NCI-H2227 treated with DMSO at 0.1 percent for 48 hours (cell line): ENCODE measurements at places on chromosomes 6 and 20.

DNA sequence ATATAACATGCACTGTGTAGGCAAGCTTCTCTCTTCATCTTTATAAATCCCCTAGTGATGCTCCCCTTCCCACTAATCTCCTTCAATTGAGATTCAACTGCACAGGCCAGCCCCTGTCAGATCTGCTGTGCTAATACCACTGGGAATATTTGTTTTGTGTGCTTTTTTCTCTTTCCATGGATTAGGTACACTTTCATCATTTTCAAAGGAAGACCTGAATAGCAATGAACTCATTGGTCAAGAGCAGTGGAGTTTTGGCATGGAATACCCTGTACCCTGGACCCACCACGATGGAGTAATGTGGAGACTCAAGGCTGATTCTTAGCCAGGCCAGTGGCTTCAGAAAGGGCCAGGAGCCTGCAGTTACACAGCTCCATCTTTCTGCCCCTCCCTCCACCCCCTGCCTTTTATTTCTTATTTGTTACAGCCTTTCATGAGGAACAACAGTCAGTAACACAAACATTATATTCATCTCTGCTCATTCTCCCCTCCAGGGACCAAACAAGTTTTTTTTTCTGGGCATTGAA, 75.4 kb upstream of the KCNG1 start:
- DNase-seq: no peak

- no peak for DNase-seq
Measured at GRCh38 chr6:62971976-62972658, 239.2 kb upstream of the FKBP1C start.

DNA sequence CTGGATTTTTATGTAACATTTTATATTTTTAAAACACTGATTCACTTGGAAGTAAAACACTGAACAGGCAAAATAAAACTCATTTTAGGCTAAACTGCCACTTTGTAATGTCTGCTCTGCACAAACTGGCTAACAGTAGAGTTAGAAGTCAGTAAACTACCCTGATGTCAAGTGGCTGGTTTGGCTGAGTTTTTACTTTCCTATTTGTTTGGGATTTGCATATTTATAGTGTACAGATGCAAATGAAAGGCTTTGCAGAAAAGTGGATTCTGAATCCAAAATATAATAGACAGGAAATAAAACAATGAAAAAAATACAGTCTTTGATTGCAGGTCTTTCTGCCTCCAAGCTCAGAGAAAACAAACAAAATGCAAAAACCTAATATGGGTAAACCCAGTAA, 213.1 kb downstream of the CDH26 start:
- DNase-seq: no peak

GRCh38 chr20:31430568-31431115, 9.8 kb upstream of the DEFB123 start:
- no peak for DNase-seq

GRCh38 chr6:148736774-148737412, 9.9 kb upstream of the UST start:
- DNase-seq: no peak

GRCh38 chr6:157912326-157912725, 69.3 kb upstream of the SYNJ2 start:
- DNase-seq: no peak

DNA sequence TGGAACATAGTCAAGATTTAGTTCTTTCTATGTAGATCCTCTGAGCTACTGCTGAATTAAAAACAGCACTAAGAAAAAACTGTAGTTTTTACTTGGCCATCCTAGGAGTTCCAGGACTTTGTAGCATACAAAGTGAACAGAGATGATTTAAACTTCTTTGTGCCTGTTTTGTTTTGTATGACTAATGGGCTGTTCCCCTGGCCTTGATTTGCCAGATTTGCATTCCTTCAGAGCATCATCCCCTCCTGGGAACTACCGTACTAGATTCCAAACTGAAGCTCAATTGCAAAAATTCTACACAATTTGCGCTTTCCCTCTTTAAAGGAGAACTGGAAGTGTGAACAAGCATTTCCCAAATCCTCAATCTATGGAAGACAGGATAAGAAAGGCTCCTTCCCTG, 23.1 kb downstream of the ACOT13 start:
- DNase-seq: no peak

DNA sequence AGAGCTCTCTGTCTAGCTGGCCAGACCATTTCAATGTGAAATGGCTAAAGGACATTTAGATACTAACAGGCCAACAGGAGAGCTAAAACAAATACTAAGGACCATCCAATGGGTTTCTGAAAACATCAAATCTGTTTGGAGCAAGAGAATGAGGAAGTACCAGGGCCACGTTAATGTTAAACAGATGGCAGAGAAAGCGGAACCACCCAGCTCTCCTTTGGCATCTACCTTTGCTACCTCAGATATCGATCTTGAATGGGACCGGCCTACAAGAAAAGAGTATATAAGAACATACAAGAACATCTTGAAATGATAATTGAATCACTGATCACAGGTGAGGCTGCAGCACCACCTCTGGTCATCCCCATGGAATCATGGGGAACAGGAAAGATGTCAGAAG, 31.8 kb downstream of the KCNK5 start:
- no peak for DNase-seq

- DNase-seq: no peak
Measured at GRCh38 chr6:110509617-110510241, 33.3 kb upstream of the SLC22A16 start.

DNA sequence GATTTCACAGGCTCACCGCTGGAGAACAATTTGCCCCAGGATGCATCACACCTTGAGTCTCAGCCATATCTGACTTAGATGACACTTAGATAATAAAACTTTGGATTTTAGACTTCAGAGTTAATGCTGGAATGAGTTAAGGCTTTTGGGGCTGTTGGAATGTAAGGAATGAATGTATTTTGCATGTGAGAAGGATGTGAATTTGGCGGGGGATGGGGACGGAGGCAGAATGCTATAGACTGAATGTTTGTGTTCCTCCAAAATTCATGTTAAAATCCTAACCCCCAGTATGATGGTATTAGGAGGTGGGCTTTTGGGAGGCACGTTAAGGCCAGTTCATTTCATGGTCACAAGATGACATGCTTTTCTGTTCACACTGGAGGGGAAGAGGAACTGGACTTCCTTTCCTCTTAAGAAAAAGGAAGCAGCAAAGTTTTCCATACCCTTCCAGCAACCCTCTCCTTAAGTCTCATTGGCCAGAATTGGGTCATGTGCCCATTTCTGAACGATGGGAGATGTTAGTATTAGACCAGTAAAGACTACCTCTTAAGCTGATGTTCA, 5.8 kb upstream of the SRXN1 start:
- no peak for DNase-seq

- no peak for DNase-seq
Measured at GRCh38 chr6:42320762-42321161, 103.1 kb upstream of the MRPS10 start.

DNA sequence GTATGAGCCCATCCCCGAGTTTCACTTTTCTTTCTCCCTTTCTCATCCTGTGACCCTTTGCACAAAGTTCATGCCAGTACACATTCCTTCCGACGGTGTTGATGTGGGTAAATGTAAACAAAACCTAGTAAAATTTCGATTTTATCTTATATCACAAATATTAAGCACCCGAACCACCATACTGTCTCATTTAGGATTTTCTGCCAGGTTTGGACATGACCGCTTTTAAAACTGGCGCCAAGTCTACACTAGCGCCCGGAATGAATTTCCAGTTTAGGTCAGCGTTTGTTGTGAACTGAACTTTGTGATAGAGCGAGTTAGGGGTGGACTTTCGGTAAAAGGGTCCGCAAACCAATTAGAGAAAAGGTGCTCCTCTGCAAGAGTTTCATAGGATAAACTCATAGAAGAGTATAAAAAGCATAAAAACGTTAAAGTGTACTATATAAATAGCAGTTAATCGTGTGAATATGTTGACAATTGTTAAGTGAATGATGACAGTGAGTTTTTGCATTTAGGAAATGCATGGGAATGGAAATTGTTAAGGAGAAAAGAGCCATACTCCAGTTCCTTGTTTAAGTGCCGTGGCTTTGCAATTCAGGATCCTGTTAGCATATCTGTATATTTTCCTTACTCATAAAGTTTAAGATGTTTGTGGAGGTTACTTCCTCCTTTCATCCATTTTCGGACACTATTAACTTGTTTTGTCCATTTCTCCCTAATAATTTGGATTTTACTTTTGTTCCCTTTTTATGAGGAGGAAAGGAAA, 937 bp downstream of the AKAP7 start:
- DNase-seq: no peak

- DNase-seq: no peak
Measured at GRCh38 chr6:102038964-102039363, 645.5 kb downstream of the GRIK2 start.

- DNase-seq: no peak
Measured at GRCh38 chr6:30818391-30818841, 65.9 kb upstream of the DDR1 start.
